ENCODE measurements at places on chromosomes 1 and 21.

GRCh38 chr1:235077571-235078479 is 50.8 kb downstream of the TOMM20 start:
- no peak for DNase-seq

DNA sequence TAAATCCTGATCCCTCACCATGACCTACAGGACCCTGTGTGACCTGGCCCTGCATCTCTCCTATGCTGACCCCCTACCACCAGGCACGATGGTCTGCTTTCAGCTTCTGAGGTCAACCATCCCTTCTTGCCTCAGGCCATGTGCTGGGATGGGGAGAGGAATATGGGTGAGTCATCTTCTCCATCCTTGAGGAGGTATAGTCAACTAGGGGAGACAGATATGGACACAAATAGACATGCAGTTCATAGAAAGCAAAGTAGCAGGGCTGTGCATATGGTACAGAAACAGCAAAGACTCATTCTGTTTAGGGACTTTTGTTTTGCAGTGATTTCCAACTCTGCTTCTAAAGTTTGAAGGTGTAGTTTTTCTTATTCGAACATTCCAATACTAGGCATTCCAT is 250.8 kb upstream of the FGGY start:
- no peak for DNase-seq

GRCh38 chr1:10615332-10615731 is 140.6 kb downstream of the PEX14 start:
- DNase-seq, result no peak

DNA sequence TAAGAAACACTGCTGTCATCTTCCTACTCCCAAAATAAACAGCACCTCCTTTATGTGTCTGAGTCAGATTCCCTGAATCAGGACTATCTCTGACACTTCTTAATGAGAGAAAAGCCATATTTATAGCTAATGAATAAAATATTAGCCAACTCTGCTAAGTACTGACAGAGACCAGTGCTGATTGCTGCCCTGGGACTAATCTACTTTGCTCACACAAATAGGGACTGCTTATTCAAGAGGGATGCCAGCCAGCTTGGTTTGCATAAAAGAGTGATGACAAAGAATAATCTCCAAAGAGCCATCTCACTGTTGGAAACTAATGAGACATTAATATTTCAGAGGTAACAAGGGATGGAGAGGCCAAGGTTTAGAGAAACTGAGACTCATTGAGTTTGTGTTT is 36.4 kb downstream of the FYB2 start:
- DNase-seq, result no peak

DNA sequence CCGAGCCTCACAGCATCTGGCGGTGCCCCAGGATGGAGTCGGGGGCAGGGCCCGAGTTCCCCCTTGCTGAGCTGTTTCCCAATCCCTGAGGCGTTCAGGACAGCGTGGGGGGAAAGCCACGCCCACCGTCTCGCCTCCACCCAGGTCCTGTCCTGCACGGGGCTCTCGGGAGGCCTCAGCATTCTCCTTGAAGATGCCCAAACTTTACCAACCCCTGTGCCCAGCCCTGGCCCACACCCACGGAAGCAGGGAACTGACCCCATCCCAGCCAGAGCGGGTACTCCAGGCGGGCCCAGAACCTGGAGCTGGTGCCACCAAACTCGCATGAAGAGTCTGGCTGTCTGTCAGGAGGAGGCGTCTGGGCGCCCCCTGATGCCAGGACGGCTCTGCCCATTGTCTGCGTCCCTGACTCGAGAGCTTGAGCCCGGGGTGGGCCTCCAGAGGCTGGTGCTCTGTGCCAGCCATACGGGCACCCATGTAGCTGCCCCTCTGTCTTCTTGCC is 35.3 kb upstream of the POFUT2 start:
- DNase-seq, result no peak

DNA sequence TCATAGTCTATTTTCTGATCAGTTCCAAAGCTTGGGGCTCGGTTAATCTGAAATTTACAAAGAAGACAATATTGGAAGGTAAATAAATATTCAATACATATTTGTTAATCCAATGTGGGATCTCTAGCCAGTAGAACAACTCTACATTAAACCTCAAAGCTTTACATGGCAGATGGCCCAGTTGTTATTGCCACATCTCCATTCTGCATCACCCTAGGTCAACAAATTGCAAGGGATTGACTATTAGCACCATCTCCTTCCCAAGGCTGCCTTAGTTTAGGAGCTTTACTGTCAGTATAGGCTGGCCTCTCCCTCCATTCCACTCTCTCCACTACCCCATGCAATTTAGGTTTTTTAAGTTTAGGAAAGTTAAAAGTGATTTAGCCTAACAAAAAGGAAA is 69.7 kb downstream of the TTLL7 start:
- DNase-seq, result no peak

DNA sequence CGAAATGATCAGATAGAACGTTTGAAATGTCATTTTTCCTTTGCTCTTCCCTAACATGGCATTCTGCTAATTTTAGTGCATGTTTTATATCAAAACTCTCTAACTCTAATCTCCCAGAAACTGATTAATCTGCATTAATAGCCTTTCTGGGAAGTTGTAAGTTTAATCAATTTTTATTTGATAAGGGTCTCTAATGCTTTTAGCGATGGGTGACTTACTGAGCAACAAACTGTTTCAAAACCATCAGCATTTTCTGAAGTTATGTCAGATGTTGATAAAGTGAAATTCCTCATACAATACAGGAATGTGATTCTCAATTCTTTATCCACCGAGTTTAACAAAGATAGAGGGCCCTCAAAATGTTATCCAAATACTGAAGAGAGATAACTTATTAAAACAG is 431.6 kb upstream of the CXADR start:
- no peak for DNase-seq

- DNase-seq, result no peak
Observed at GRCh38 chr1:115337276-115337632, 795 bp downstream of the NGF start.

DNA sequence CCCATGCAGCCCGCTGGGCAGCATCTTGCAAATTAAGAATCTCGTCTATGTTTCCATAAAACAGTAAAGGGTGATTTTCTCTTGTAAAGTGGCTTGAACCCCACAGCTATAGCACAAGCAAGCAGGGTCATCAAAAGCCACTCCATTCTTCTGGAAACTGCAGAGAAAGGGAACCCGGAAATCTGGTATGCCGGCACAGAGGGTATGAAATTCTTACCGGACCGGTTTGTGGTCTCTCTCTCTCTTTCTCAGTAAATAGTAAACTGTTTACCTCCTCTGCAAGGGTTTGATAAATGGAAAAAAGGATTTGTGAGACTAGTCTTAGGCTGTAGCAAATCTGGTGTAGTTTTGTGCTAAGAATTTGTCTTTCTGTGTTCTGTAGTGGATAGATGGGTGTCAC is 2.7 kb upstream of the ADSS2 start:
- DNase-seq, result no peak

DNA sequence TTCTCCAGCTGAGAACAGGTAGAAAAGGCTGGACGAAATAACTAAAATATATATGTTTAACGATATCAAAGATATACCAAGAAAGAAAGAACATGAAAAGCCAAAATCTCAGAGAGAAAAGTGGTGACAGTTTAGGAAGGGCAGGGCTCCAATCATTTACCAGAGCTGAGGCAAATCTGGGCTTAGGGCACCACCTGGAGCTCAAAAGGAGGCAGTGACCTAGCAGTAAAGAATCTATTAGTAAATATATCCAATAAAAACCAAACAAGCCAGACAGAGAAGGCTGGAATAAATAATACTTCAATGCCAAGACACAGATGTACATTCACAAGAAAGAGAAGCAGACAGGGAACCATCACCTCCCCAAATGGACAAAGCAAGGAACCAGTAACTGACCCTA is 43.5 kb downstream of the CHIA start:
- peak; percentile 11 for DNase-seq

DNA sequence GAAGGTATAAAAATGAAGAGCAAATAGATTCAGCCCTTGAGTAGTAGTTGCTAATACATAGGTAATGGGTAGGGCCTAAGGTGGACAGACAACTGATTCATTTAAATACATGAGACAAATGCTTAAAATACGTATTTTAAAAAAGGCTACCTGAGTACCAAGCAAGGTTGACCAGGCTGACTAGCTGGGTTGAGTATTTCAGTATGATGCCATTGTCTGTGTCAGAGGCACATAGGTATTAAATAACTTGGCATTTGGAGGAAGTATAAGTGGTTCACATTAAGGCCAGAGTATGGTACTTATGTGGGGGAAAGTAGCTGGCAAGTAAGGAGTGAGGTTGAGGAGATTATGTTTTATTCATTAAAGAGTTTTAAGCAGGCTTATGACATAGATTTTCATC is 19.4 kb downstream of the NEK7 start:
- DNase-seq, result no peak

- no peak for DNase-seq
Observed at GRCh38 chr1:14970799-14971141, 182.8 kb upstream of the TMEM51 start.

- DNase-seq, result no peak
Observed at GRCh38 chr1:103986792-103987191, 237.1 kb downstream of the AMY1C start.

DNA sequence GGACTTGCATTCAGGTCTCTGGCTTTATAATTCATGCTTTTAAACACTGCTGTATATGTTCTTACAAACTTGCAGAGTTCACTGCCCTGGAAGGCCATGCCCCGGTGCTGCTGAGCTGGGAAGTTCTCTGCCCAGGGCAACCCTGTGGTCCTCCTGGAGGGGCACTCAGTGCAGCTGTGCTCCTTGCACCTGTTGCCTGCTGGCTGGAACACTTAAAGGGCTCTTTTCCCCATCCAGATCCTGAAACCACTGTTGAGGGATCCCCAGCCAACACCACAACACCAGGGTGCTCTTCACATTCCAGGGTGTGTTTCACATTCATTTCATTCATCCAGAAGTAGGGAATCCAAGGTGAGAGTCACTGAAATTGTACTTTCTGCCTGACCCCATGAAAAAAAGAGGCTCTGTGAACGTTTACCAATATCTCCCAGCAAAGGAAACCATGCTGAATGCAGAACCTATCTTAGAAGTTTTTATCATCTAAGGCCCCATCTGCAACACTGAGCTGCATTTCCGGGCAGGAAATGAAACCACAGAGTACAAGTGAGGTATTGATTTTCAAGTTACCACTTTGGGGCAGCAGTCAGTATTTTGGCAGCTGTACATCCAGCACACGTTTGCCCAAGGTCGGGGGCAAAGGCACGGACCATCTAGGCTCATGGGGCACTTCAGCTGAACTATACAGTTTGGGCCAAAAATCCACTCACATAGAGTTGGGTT is 16.4 kb upstream of the KIAA0040 start:
- DNase-seq, result no peak

GRCh38 chr1:233606813-233607212 is 7.1 kb upstream of the KCNK1 start:
- DNase-seq, result no peak

GRCh38 chr1:47411436-47411835 is 4.6 kb upstream of the FOXE3 start:
- no peak for DNase-seq

DNA sequence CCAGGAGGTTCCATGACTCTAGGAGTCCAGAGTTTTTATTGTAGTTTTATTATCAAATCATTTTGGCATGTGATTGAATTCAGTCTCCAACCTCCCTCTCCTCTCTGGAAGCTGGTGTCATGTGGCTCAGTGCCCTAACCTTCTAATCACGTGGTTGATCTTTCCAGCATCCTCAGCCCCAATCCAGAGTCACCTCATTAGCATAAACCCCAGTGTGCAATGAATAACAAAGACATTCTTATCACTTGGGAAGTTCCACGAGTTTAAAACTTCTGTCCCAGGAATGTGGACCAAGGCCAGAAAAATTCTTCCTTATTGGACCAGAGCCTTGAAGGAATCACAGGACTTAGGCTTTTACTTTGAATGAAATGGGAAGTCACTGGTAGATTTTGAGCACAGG is 52.2 kb downstream of the KIRREL1 start:
- DNase-seq, result no peak

DNA sequence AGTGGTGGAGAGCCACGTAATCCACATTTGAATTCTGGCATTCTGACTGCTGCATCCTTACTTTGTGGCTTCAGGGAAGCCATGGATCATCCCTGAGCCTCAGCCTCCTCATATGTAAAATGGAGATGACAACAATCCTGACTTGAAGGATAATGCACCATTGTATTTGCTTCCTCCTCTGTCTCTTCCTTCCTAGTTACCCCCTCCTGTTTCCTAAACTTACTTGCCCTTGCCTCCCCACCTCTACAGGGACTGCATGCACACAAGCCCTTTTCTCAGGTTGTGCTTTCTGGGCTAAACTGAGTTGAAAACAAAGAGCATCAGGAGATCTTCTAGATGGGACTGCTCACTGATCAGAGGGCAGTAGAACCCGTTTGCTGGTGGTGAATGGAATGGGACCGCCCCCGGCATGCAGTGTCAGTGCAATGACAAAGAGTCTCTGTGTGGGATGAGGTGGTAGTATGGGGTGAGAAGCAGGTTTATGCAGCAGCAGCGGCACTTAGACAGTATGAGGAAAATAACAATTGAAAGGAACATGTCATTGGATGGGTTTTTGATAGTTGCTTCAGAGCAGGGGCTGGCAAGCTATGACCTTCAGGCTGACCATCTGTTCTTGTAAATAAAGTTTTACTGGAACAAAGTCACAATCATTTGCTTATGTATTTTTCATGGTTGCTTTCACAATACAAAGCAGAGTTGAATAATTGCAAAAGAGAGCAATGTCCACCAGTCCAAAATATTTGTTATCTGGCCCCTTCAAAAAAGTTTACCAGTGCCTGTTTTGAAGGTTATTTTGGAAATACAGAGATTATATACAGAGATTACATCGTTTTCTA is 6.1 kb upstream of the ADAMTS1 start:
- DNase-seq, result no peak

GRCh38 chr1:81409780-81410274 is 390.9 kb upstream of the ADGRL2 start:
- DNase-seq, result no peak

DNA sequence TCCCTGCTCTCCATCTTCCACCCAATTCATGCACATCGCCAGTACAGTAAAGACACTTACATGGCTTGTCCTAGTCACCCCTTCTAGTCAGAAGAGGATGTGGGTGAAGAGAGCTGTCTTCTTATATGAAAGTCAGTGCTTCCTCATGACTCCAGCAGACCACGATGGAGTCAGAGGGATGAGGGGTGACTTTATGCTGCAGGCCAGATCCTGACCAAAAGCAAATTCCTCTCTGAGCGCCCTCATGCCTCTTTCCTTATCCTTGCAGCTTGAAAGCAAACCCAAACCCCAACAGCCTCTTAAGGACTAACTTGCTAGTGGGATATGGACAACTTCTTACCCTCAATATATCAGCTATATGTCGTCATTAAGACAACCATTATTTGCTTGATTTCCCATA is 348.2 kb upstream of the DUSP10 start:
- DNase-seq, result no peak

GRCh38 chr1:214003233-214003632 is 15.5 kb downstream of the PROX1 start:
- DNase-seq, result no peak

GRCh38 chr1:241507189-241507863 is 12.2 kb downstream of the FH start:
- DNase-seq, result no peak

GRCh38 chr1:155070721-155071569 is 7.4 kb downstream of the EFNA4 start:
- peak; percentile 61 for DNase-seq

GRCh38 chr1:183194527-183195141 is 8.6 kb downstream of the LAMC2 start:
- no peak for DNase-seq

- no peak for DNase-seq
Observed at GRCh38 chr1:236172041-236172579, 29.8 kb downstream of the GPR137B start.

- no peak for DNase-seq
Observed at GRCh38 chr1:46568461-46568891, 17.0 kb upstream of the KNCN start.

All from cerebellar cortex (tissue), 1 donor.